ENCODE measurements at places on chromosomes 12 and 14. TPM values are rescaled to one million over a fixed set of nuclear protein-coding genes. Genes with fewer than 3 reads are reported as not detected.

The SLC38A1 gene
- total RNA-seq = 103 TPM

The ITGB7 gene
- total RNA-seq = 3.5 TPM

- DNase-seq = peak; percentile 30
Observed at GRCh38 chr12:130281153-130281799, 56.4 kb upstream of the PIWIL1 start.

DNA sequence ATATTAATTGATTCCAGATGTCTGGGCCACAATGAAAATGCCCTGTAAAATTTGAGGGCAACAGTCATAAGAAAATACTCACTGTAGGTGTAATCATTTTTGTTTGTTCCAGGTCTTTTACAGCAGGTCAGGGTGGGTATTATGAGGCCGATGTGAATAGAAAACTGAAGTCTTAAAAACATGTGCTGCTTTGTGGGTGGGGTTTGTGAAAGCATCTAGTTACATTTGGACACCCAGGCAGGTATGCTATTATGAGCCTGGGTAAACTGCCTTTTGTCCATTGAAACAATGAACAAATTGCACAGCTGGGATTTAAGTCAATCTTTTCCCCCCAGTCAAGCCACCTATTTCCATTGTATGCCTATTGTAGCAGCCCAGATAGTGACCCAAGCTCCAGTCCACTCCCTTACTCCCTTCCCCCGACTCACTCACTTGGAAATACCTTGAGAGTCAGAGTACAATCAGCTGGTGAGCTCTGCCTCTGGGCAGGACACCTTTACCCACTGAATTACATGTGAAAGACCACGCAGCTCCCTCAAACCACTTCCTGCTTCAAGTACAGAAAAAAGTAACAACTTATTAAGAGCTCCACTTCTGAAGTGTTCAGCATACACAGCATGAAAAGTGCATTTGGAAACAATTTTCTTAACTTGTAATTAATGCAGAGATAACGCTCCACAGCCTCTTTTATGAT, 1.8 kb downstream of the IGF1 start:
- DNase-seq = peak; percentile 33
